ENCODE measurements at places on chromosomes 5 and 9.

DNA sequence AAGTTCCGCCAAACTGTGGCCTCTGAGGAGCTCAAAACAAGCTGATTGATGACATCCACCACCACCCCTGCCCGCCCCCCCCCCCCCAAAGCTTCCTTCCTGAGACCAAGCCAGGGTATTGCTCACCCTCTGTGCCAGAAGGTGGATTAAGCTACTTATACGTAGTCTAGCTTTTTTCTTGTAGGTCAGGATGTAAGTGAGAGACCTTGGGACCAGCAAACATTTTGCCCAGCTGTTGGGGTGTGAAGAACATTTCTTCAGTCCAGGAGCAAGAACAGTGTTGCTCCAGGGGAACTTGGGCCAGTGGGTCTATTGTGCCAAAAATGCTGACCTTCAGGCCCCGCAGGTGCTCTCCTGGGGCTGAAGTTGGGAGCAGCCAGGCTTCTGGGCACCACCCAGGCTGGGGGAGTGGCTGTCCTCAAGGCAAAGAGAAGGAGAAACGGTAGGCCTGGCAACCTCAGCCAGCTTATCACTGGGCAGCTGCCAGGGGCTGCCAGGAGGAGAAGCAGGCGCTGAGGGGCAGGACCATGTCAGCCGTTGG is 18.0 kb downstream of the NEURL1B start:
- DNase-seq: no peak

GRCh38 chr9:96585426-96585825 is 34.2 kb downstream of the CDC14B start:
- peak; percentile 39 for DNase-seq

DNA sequence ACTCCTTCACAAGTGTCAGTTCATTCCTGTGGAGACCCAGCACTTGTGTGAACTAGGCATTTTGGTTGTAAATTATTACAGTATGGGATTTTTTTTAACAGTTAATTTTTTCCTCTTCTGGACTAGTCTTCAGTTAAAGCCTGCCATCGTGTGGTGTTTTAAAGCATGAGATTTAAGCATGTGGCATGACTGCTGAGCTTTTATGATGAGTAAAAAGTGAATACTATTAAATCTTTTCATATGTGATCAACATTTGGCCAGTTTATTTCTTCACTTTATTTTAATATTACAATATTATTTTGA is 25.0 kb downstream of the LMNB1 start:
- peak; percentile 53 for DNase-seq

GRCh38 chr5:174172152-174172551 is 126.6 kb downstream of the NSG2 start:
- DNase-seq: no peak

- peak; percentile 72 for DNase-seq
These were observed 258.7 kb upstream of the CLINT1 start for GRCh38 chr5:158117467-158118160.

- DNase-seq: peak; percentile 23
These were observed 45.5 kb downstream of the IL31RA start for GRCh38 chr5:55896663-55897062.

DNA sequence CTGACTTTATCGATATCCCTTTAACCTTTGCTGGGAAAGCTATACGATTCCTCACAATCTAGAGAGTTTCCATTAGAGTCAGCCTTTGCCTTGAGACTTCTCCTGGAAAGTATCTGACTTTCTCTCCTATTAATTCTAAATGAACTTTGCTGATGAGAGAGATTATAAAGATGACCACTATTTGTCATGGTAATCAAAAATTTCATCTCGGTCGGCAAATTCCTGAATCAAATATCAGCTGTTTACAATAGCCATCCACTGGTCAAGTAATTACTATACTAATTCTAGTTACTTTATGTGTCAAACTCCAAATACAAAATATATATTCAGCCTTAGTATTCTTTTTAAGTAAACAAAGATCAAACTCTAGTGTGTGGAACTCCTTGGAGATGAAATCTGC is 164.4 kb upstream of the ITGA1 start:
- DNase-seq: no peak

GRCh38 chr9:87765521-87765920 is 39.6 kb downstream of the CTSL start:
- no peak for DNase-seq

- DNase-seq: no peak
These were observed 98.3 kb downstream of the SUSD1 start for GRCh38 chr9:112076814-112077213.

DNA sequence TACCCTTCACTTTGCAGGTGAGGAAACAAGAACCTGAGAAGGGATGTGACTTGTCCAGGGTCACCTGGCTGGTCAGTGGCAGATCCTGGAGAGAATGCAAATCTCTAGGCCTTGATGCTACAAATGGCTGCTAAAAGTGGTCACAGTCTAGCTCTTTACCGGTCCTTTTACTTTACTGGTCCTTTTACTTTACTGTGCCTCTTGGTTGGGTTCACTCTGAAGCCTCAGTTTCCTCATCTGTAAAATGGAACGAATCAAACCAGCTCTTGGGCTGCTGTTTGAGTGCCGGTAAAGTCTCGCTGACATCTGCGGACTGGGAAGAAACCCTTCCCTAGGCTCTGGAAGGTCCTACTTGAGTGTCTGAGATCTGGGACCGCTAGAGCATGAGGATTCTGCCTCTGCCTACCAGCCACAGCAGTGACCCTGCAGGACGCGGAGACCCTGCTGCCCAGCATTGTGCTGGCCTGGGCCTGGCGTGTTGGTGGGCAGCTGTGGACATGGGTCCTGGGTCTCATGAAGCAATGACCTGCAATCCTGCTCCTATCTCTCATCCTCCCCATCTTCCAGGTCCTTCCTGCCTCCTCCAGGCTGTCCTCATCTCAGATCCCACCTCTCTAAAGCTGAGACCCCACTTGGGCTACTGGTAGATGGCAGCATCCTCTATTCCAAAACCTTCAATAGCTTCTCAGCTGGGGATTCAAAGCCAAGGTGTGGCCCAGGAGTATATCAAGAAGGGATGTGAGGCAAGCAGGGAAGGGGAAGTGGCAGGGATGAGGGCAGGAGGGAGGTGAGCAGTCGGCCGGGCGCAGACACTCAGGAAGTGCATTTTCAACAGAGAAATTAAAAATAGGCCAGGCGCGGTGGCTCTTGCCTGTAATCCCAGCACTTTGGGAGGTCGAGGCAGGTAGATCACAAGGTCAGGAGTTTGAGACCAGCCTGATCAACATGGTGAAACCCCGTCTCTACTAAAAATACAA is 13.3 kb downstream of the CORO2A start:
- DNase-seq: no peak

DNA sequence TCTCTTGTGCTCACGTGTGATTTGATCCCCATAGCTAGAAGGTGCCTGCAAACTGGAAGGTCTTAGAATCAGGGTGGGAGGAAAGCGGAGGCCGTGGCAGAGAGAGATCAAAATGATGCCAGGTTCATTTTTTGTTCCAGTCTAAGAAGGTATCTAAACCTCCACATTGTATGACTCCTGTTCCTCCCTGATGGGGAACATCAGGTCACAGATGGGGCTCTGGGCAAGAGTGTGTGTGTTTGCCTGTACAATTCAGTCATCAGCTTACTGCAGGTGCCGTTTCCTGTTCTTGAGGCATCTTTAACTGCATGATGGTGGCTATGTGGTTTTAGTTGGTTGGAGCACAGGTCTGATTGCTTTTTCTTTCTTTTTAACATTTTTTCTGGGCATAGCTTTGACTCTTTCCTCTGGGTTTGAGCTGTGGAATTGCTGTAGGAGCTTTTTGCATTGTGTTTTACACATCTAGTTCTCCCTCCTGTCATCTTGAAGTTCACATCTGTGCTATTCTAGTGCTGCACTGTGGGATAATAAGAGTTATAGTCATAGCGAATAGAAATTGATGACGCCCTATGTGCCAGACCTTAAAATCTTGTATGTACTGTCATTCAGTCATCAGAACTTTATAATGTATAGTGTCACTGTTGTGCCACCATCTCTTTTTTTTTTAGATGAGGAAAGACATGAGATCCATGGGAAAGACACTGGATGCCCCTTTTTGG is 30.8 kb downstream of the ARHGAP26 start:
- DNase-seq: no peak

- DNase-seq: no peak
These were observed 66.1 kb downstream of the RPS23 start for GRCh38 chr5:82211855-82212572.

- DNase-seq: no peak
These were observed 220.9 kb downstream of the PAX5 start for GRCh38 chr9:36813154-36813553.

DNA sequence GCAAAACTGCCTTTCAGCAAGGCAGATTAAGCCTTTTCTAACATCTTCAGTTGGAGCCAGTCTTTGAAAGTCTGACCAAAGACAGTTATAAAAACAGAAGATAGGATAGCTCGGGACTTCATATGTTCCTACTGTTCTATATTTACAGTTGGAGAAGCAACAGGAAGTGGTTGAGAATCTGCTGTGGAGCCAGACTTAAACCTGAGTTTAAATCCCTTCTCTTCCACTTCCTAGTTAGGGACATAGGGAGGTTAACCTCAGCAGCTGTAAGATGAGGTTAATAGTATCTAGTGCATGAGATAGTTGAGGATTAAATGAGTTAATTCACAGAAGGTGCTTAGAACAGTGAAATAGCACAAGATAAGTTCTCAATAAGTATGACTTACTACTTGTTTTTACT is 84.5 kb upstream of the FREM1 start:
- DNase-seq: no peak

- peak; percentile 43 for DNase-seq
These were observed 174.9 kb upstream of the PAPPA start for GRCh38 chr9:115978659-115979096.

GRCh38 chr9:17480966-17481365 is 97.9 kb upstream of the SH3GL2 start:
- no peak for DNase-seq

DNA sequence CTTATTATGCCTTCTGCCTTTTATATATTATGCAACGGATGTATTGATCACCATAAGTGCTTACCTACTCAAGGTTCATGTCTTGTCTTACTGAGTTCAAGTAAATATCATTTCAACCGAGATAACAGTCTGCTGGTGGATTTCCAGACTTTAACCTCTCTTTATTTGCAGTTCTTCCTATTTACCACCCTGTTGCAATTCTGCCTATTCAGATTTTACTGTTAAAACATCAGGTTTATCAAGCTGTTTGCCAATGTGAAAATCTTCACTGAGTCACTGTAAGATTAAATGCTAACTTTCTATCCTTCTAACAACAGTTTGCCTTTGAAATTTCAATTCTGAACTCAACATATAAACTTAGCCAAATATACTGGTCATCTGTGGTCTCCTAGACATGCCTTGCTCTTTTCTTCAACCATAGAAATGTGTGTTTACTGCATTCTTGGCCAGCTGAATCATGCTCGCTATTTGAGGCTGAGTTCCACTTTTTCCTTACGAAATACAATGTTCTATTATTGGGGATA is 471.7 kb upstream of the RORB start:
- peak; percentile 7 for DNase-seq

GRCh38 chr5:76794871-76795270 is 24.0 kb upstream of the F2RL1 start:
- DNase-seq: peak; percentile 53

GRCh38 chr5:93777620-93778019 is 36.2 kb upstream of the POU5F2 start:
- DNase-seq: no peak

DNA sequence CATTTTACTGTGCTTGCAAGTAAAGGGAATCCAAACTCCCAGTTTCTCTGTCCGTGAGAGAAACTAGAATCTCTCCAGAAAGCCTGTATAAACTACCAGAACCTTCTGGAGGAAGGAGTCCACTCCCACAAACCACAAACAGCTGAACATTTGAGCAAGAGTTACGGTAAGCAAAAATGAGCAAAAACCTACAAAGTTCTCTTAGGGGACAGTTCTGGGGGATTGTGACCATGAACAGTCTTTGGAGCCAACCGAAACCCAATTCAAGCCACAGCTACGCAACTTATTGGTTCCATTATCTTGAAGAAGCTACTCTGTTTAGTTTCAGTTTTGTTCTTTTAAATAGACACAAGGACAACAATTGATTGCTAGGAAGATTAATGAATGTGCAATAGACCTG is 330.6 kb downstream of the ASTN2 start:
- no peak for DNase-seq

DNA sequence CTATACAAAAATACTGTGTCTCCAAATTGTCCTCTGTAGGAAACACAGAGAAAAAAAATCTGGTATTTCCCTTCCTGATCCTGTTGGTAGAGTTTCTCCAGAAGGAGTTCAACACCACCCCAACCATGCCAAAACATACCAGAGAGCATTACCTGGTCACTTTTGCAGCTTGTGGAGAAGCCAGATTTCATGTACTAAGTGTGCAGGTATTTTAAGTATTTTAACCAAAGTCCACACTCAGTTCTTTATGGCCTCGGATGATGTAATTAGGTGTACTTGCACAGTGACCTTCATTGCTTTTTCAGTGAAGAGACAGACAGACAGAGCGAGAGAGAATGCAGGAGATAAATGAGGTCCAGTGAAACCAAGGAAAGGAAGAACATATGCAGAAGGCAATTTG is 2046.8 kb upstream of the CDH9 start:
- no peak for DNase-seq

- peak; percentile 83 for DNase-seq
These were observed 46.4 kb downstream of the ANXA2R start for GRCh38 chr5:42993516-42994245.

GRCh38 chr9:99058964-99059921 is 45.7 kb upstream of the TGFBR1 start:
- peak; percentile 52 for DNase-seq

GRCh38 chr9:124894741-124895170 is 32.8 kb downstream of the ARPC5L start:
- DNase-seq: peak; percentile 42

DNA sequence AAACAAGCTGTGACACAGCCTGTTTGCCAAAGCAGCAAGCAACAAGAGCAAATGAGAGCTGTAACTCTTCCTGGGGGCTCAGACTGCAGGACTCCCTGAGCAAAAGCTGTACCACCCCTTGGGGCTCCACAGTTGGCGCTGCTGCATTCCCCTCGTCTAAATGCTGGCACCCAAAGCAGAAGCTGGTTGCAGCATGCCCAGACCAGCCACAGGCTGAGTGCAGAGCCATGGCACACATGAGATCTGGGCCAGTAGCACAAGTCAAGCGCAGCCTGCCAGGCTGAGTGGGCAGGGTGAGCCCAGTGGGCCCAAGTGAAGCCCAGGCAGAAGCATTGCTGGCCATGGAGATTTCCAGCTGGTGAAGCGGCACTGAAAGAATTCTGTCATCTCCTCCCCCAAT is 157.3 kb upstream of the GRAMD2B start:
- no peak for DNase-seq

GRCh38 chr5:178685386-178686059 is 44.9 kb downstream of the ZNF354A start:
- no peak for DNase-seq

DNA sequence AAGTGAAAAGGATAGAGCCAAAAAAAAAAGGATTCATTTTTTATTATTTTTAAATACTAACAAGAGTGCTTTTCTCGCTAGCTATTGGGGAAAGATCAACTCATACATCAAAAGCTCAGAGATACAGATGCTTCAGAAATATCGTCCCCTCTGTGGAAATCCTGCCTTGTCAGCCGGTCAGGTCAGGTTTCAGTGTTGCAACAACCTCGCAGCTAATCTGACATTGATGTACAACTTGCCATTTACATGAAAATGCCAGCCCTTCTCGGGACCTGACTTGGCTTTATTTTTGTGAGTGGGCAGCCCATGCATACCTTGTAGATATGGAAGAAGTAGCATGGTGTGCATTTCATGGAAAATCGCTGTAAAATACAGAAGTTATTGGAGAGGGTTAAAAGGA is 358.8 kb upstream of the ADAMTS16 start:
- no peak for DNase-seq
